ENCODE measurements at places on chromosomes 7 and 10. TPM values are rescaled to one million over a fixed set of nuclear protein-coding genes. Genes with fewer than 3 reads are reported as not detected.

- DNase-seq = peak; percentile 45
Observed at GRCh38 chr7:156022483-156023459, 210.5 kb upstream of the SHH start.

- DNase-seq = no peak
Observed at GRCh38 chr7:133748443-133749407, 378.4 kb upstream of the LRGUK start.

DNA sequence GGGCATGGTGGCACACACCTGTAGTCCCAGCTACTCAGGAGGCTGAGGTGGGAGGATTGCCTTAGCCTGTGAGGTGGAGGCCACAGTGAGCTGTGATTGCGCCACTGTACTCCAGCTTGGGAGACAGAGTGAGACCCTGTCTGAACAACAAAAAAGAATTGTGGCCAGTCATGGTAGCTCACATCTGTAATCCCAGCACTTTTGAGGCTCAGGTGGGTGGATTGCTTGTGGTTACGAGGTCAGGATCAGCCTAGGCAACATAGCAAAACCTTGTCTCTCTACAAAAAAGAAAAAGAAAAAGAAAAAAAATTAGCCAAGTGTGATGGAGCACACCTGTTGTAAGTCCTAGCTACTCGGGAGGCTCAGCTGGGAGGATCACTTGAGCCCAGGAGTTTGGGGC, 22.8 kb downstream of the MARCHF5 start:
- no peak for DNase-seq

GIMAP2 gene
- total RNA-seq = 34.0 TPM

GRCh38 chr10:93856349-93857145, 37.2 kb upstream of the SLC35G1 start:
- DNase-seq = no peak

WBP1L gene
- total RNA-seq = 41.7 TPM

- DNase-seq = no peak
Observed at GRCh38 chr7:88399696-88400240, 93.1 kb upstream of the STEAP4 start.

DNA sequence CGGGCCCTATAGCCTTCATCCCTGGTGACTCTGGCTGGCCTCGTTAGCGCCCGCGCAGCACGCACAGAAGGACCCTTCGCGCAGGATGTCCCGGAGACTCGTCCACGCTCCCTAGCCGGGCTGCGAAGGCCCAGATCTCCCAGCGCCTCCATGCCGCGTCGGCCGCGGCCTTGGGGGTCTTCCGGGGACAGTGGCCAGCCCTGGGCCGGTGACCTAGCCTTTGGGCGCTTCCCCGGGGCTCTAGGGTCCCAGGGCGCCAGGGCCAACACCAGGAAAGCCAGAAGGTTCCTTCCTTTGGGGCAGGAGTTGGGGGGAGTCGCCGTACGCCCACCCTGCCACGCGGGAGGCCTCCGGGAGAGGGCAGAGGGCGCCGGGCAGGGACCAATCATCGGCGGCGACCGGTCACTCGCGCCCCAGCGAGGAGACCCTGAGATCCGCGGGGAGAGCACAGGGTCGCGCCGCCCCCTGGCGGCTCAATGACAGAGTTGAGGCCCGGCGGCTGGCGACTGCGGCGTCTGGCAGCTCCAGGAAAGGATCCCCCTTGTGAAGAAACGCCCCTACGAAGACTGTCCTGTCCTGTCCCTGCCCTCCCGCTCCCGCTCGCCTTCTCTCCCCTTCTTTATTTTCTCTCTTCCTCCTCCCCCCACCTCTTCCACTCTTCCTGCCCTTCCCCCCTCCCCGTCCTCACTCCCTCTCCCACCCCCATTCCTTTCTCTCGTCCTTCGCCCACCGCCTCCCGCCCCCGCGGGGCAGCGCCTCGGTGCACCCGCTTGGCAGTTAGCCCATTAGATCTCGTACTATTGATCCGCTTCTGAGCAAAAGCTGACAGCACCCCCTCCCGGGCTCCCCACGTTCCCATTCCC, 62.3 kb upstream of the LBX1 start:
- DNase-seq = peak; percentile 26

GRCh38 chr10:95906677-95907455, 909 bp upstream of the CC2D2B start:
- DNase-seq = peak; percentile 54

DNA sequence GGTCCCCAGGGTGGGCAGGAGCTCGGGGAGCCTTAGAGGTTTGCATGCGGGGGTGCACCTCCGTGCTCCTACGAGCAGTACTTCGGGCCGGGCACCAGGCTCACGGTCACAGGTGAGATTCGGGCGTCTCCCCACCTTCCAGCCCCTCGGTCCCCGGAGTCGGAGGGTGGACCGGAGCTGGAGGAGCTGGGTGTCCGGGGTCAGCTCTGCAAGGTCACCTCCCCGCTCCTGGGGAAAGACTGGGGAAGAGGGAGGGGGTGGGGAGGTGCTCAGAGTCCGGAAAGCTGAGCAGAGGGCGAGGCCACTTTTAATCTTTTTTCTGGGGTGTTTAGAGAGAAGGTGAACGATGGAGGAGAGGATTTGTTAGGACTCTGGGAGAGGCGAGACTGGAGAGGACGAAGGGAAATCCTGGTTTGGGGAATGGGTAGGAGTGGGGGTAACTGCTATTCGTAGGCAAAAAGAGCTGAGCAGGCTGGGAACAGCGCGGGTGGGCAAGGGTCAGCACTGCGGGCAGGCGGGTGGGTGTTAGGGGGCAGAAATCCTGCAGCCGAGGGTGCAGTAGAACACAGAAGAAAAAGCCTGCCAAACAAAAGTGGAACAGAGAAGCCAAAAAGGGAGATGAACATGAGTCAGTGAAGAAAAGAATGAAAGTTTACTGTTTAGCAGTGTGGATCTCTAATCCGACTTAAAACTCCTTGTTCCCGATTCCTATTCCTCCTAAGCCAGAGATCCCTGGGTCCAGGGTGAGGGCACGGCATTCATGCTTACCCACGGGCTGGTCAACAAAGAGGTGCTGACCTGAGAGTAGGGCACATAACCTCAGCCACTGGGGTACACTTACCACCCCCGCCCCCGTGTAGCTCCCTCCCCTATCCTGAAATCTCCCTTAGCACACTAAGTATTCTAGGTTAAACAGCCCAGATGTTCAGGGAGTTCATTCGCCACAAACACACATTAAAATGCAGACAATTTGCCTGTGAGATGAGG, 26.9 kb downstream of the PRSS2 start:
- DNase-seq = peak; percentile 33

- no peak for DNase-seq
Observed at GRCh38 chr7:113804475-113805095, 114.2 kb downstream of the PPP1R3A start.

NUTM2E gene
- 0.23 TPM for total RNA-seq

- DNase-seq = no peak
Observed at GRCh38 chr10:64773357-64773756, 1252.2 kb downstream of the REEP3 start.

CALML5 gene
- not detected for total RNA-seq

DNA sequence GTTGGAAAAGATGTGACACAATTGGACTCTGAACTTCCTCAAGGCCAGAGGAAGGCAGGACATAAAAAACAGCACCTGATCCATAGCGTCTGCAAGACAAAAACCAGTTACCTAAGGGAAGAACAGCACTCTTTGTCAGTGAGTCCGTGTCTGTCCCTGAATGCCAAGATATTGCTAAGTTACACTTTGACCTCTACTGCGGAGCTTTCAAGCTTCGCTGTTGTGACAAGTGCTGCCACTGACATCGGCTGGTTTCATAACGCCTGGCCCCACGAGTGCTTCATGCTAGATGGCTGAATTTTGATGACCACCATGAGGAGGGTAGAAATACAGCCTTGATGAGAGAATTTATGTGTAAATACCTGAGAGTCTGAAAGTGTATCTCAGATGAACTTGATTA, 49.7 kb upstream of the JAZF1 start:
- no peak for DNase-seq

- DNase-seq = peak; percentile 23
Observed at GRCh38 chr10:103510791-103511752, 17.6 kb downstream of the NEURL1 start.

GRCh38 chr10:7337431-7338171, 73.2 kb downstream of the SFMBT2 start:
- no peak for DNase-seq

DNA sequence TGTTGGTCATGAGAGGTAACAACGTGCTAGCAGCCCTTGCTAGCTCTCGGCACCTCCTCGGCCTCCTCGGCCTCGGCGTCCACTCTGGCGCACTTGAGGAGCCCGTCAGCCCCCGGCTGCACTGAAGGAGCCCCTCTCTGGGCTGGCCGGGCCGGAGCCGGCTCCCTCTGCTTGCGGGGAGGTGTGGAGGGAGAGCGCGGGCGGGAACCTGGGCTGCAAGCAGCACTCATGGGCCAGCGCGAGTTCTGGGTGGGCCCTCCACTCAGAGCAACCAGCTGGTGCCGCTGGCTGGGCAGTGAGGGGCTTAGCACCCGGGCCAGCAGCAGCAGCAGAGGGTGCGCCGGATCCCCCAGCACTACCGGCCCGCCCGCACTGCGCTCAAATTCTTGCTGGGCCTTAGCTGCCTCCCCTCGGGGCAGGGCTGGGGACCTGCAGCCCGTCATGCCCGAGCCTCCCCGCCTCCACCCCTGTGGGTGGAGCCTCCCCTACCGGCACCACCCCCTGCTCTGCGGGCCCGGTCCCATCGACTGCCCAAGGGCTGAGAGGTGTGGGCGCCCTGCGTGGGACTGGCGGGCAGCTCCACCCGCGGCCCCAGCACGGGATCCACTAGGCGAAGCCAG, 96.1 kb downstream of the PAXIP1 start:
- DNase-seq = peak; percentile 81

SEC23IP gene
- 47.3 TPM for total RNA-seq

ZCCHC24 gene
- 12.6 TPM for total RNA-seq

DNA sequence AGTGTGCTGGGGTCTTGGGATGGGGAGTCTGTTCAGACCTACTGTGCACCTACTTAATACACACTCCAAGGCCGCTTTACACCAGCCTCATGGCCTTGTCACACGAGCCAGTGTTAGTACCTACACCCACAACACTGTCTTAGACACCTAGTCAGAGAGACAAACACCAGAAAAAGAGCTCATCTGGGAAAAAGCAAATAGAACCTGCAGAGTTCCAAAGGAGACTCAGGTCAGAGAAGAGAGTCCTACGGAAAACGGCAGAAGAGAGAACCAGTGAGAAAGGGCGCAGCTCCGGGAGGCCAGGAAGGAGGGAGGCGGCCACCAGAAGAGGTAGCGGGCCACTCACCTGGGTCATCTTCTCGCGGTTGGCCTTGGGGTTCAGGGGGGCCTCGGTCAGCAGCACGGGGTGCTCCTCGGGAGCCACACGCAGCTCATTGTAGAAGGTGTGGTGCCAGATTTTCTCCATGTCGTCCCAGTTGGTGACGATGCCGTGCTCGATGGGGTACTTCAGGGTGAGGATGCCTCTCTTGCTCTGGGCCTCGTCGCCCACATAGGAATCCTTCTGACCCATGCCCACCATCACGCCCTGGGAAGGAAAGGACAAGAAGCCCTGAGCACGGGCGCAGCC, 105.3 kb upstream of the TNRC18 start:
- DNase-seq = no peak

DNA sequence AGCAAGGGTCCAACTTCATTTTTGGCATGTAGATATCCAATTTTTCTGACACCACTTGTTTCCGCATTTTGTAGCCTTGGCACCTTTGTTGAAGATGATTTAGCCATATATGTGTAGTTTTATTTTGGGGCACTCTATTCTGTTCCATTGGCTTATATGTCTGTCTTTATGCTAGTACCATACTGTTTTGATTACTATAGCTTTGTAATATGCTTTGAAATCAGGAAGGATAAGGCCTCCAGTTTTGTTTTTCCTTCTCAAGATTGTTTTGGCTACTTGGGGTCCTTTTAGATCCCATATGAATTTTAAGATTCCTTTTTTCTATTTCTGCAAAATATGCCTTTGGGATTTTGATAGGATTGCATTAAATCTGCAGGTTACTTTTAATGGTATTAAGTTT, 9.5 kb upstream of the BTBD16 start:
- DNase-seq = no peak

DNA sequence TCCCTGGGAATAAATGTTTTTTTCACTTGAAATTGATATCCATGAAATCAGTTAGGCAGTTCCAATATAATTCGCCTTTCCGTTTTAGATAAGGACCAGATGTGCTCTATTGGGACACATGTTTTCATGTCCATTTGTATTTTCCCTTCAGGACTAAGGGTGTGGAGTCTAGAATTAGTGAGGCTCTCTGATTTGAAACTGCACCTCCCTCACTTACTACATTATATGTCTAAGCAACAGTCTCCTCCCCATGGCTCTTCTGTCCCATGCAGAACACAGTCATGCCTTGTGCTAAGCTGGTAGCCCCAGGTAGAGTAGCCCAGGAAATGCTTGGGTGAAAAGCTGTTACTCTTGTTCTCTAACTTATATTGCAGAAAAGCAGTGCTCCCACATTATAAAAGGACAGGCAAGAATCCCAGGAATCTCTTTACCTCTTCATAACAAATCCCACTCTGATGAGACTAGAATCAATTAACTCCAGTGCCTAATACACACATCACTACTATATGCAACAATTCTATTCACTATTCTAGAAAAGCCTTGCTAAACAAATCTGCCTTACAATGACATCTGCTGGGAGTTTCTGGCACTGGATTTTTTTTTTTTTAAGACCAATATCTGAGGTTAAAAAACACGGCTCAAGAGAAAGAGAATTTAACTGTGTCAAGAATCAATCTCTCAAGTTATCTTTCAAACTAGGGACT, 293.9 kb downstream of the SNX13 start:
- no peak for DNase-seq

GRCh38 chr10:34776090-34776690, 38.9 kb downstream of the PARD3 start:
- DNase-seq = no peak

VWA2 gene
- 8.3 TPM for total RNA-seq

DNA sequence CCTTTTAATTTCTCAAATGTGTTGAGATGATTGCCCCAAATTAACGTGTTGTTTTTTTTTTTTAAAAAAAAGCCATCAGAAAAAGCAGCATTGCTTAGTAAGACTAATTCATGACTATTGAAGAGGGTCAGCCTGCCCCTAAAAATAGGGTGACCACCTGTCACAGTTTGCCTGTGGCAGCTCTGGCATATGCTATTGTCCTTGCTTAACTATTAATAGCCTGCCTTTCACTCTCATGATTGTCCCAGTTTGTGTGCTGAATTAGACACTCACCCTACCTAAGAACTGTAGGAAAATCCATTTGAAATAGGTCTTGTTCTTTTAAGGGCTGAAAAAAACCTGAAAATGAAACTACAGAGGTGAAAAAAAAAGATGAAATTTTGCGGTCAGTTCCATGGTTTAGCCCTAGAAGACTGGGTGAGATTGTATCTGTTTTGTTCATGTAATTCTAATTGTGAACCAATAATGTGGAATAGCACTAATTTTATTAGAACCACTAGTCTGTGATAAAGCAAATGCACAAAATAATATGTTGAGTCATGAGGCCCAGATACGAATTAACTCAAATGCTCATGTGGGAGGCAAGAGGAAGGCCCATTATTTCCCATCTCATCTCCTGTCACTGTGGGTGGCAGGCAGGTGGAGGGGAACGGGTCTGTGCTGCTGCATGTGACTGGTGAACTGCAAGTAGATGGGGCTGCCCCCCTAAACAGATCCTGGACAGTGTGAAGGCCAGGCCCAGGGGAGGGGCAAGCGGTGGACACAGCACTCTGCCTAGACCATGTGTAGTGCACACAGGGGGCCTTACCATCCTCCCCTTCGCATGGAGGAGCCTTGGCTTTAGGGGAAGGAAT, 265.4 kb upstream of the NFE2L3 start:
- no peak for DNase-seq

GRCh38 chr10:43211431-43212042, 55.3 kb downstream of the RASGEF1A start:
- no peak for DNase-seq
